Activated CD8-positive, alpha-beta T cell treated with anti-CD3 and anti-CD28 coated beads for 36 hours (primary cell): ENCODE measurements at places on chromosomes 12 and 14. TPM values are rescaled to one million over a fixed set of nuclear protein-coding genes. Genes with fewer than 3 reads are reported as not detected.

DNA sequence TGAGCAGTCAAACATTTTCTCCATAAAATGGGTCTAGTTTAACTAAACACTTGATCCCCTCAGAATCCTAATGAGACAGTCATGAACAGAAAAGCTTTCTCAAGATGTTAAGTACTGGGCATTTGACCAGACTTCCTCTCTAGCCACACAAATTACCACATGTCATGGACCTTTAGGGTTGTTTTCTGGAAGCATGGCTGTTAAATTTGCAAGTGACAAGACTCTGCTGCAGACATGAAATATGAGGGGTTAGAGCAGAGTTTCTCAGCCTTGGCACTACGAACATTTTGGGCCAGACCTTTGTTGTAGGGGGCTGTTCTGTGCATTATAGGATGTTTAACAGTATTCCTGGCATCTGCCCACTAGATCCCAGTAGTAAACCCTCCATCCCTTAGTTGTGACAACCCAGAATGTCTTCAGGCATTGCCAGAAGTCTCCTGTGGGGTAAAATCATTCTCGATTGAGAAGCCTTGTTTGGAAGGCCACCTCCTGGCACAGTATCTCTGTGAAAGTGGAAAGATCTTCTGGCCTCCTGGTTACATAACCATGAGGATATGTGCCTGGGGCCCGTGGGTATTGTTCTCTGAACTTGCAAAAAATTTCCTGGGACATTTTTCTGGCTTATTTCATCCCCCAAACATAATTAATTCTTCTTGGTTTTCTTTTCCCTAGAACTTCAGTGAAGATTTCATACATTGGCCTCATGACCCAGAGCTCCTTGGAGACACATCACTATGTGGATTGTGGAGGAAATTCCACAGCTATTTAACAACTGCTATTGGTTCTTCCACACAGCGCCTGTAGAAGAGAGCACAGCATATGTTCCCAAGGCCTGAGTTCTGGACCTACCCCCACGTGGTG lies 4.3 kb downstream of the TMEM106C start:
- no peaks in the 10 kb centered on the region for H3K27me3 ChIP-seq
- H3K27ac ChIP-seq = no peak overlapping the region
- H3K4me1 ChIP-seq = peaks cover 28% of the 10 kb centered on the region
- no peak for DNase-seq

- peaks cover 14% of the 10 kb centered on the region for H3K4me1 ChIP-seq
- H3K27me3 ChIP-seq = peaks cover 19% of the 10 kb centered on the region
- no peak overlapping the region for H3K4me3 ChIP-seq
- no peak overlapping the region for H3K27ac ChIP-seq
- no peaks in the 10 kb centered on the region for H3K36me3 ChIP-seq
Measured at GRCh38 chr12:131218923-131219669, 265.4 kb downstream of the ADGRD1 start.

DNA sequence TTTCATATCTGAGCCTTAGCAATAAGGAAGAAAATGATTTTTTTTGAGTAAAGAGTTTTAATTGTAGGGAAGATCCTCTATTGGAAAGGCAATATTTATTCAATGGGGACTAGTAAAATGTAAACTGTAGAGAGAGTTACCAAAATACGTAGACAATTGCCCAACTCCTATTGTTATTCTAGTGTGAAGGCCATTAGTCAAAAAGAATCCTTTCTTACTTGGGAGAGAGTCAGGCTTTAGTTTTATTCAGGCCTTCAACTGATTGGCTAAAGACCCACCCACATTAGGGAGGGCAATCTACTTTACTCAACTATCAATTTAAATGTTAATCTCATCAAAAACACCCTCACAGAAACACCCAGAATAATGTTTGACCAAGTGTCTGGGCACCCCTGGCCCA lies 485.8 kb upstream of the ATXN7L3B start:
- H3K36me3 ChIP-seq = no peaks in the 10 kb centered on the region
- no peaks in the 10 kb centered on the region for H3K27me3 ChIP-seq
- H3K4me1 ChIP-seq = no peaks in the 10 kb centered on the region
- no peak overlapping the region for H3K27ac ChIP-seq

- H3K27ac ChIP-seq = peak overlapping the region; percentile 22
- H3K4me1 ChIP-seq = peaks cover 62% of the 10 kb centered on the region
- H3K4me3 ChIP-seq = no peak overlapping the region
- H3K27me3 ChIP-seq = no peaks in the 10 kb centered on the region
- peak; percentile 80 for DNase-seq
Measured at GRCh38 chr14:92613008-92613658, 99.6 kb downstream of the RIN3 start.

GRCh38 chr14:100726550-100727085 lies at the start of gene DLK1:
Gene DLK1 (plus strand): TSS chr14:100726892. CDS start chr14:100727069, 177 bp downstream.
- peak; percentile 6 for DNase-seq
- H3K4me1 ChIP-seq = no peaks in the 10 kb centered on the region
- no peak within 1 kb of the TSS for H3K27ac ChIP-seq
- no peak within 1 kb of the TSS for H3K4me3 ChIP-seq
- peaks cover 29% of the 10 kb centered on the region for H3K27me3 ChIP-seq

- H3K27ac ChIP-seq = no peak overlapping the region
- no peaks in the 10 kb centered on the region for H3K36me3 ChIP-seq
- H3K4me1 ChIP-seq = peaks cover 4% of the 10 kb centered on the region
- no peak for DNase-seq
- H3K4me3 ChIP-seq = no peak overlapping the region
Measured at GRCh38 chr12:89538897-89539296, 13.1 kb upstream of the POC1B start.

DNA sequence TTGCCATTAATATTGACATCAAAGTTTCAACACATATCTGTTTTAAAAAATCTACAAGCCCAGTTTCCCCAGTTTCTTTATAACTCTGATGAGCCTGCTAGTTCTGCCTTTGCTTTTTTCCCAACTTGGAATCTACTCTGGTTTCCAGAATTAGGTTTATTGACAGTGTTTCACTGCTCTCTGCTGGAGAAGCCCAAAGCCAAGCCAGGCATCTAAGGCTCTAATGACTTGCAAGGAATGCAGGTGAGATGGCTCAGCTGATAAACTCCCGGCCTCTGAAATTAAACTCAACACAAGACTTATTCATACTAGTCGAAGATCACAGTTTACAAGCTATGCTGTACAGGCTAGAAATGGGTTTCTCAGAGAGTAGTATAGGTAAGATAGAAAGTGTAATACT lies 54.3 kb downstream of the HMGA2 start:
- H3K4me3 ChIP-seq = no peak overlapping the region
- H3K27me3 ChIP-seq = peaks cover 31% of the 10 kb centered on the region
- H3K4me1 ChIP-seq = no peaks in the 10 kb centered on the region

DNA sequence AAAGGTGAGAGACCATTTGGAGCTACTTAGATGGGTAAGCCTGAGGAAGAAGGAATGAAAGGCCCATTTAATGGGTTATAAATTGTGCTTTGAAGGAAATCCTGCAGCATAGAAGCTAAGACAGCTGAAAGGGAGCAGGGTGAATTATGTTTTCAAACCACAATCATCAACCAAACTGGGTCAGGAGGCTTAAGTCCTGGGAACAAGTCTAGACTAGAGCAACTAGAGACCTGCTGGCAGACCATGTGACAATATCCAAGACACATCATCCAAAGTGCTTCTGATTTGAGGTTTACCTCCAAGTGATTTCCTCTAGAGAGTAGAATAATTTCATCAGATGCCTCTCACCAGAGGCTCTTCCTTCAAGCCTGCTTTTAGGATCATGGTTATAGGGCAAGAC lies 53.7 kb downstream of the MAP3K9 start:
- no peaks in the 10 kb centered on the region for H3K4me1 ChIP-seq
- H3K27me3 ChIP-seq = no peaks in the 10 kb centered on the region
- H3K27ac ChIP-seq = no peak overlapping the region

- DNase-seq = no peak
- H3K27me3 ChIP-seq = no peaks in the 10 kb centered on the region
- no peaks in the 10 kb centered on the region for H3K36me3 ChIP-seq
- no peak overlapping the region for H3K27ac ChIP-seq
- no peaks in the 10 kb centered on the region for H3K4me1 ChIP-seq
- H3K4me3 ChIP-seq = no peak overlapping the region
Measured at GRCh38 chr14:86766469-86766868, 1226.5 kb downstream of the GALC start.

DNA sequence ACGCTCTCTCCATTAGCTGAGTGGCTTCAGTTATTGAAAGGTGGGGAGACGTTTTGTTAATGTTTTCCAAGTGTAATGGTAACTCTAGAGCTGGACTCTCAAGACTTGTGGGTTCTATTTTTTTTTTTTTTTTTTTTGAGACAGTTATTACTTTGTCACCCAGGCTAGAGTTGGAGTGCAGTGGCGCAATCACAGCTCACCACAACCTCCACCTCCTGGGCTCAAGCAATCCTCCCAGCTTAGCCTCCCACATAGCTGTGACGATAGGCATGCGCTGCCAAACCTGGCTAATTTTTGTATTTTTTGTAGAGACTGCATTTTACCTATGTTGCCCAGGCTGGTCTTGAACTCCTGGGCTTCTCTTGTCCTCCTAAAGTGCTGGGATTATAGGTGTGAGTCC lies 26.2 kb downstream of the ATF1 start:
- H3K27me3 ChIP-seq = no peaks in the 10 kb centered on the region
- H3K4me3 ChIP-seq = no peak overlapping the region
- H3K27ac ChIP-seq = no peak overlapping the region
- H3K4me1 ChIP-seq = peaks cover 19% of the 10 kb centered on the region
- H3K36me3 ChIP-seq = peaks cover 31% of the 10 kb centered on the region

DNA sequence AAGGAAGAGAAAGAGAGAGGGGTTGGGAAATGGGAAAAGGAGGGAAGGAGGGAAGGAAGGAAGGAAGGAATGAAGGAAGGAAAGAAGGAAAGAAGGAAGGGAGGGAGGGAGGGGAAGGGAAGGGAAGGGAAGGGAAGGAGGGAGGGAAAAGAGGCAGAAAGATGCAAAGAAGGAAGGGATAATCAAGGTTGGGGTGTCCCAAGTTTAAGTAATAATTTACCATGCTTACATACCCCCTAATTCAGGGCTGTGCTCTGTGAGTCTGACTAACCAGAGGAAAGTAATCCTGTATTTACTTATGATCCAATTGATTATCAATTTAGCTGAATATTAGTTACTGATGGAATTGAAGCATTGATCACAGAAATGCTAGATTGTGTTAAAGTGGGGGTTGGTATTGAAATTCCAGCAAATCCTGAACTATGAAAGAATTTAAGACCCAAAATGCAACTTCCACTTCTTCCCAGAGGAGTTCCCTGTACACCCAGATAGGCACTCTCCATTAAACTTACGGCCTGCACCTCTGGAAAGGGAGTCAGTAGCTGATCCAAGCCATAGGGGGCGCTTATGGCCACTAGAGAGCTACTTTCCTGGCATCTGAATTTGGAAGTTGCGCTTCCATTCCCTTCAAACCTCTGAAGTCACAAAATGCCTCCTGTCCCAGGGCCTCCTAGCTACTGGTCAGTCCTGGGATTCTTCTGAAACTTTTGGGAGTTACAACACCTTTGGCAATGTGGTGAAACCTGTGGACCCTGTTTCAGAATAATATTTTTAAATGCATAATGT lies 162.7 kb upstream of the PWP1 start:
- H3K4me1 ChIP-seq = peaks cover 21% of the 10 kb centered on the region
- H3K27me3 ChIP-seq = no peaks in the 10 kb centered on the region
- peaks cover 29% of the 10 kb centered on the region for H3K36me3 ChIP-seq

GRCh38 chr14:30996892-30997659 lies 28.4 kb upstream of the AP4S1 start:
- H3K27ac ChIP-seq = no peak overlapping the region
- no peak overlapping the region for H3K4me3 ChIP-seq
- peaks cover 31% of the 10 kb centered on the region for H3K36me3 ChIP-seq
- H3K27me3 ChIP-seq = no peaks in the 10 kb centered on the region
- peaks cover 40% of the 10 kb centered on the region for H3K4me1 ChIP-seq

- H3K36me3 ChIP-seq = no peaks in the 10 kb centered on the region
- H3K27ac ChIP-seq = no peak overlapping the region
- no peak overlapping the region for H3K4me3 ChIP-seq
- no peaks in the 10 kb centered on the region for H3K27me3 ChIP-seq
Measured at GRCh38 chr12:28767836-28768348, 381.2 kb upstream of the FAR2 start.

- H3K4me3 ChIP-seq = no peak overlapping the region
- H3K36me3 ChIP-seq = no peaks in the 10 kb centered on the region
- peaks cover 3% of the 10 kb centered on the region for H3K4me1 ChIP-seq
Measured at GRCh38 chr14:94376976-94377865, 11.2 kb downstream of the SERPINA1 start.

GRCh38 chr14:58782011-58782410 lies 144.2 kb downstream of the DACT1 start:
- no peak for DNase-seq
- no peak overlapping the region for H3K4me3 ChIP-seq
- no peaks in the 10 kb centered on the region for H3K36me3 ChIP-seq
- H3K27me3 ChIP-seq = no peaks in the 10 kb centered on the region
- no peak overlapping the region for H3K27ac ChIP-seq

- H3K27ac ChIP-seq = no peak overlapping the region
- no peaks in the 10 kb centered on the region for H3K27me3 ChIP-seq
- no peak for DNase-seq
- H3K4me1 ChIP-seq = no peaks in the 10 kb centered on the region
Measured at GRCh38 chr12:90683871-90684270, 271.1 kb downstream of the CCER1 start.

- no peak overlapping the region for H3K27ac ChIP-seq
- no peaks in the 10 kb centered on the region for H3K27me3 ChIP-seq
- H3K4me3 ChIP-seq = no peak overlapping the region
- no peak for DNase-seq
Measured at GRCh38 chr12:62694116-62694515, 227.5 kb downstream of the MON2 start.

- no peaks in the 10 kb centered on the region for H3K36me3 ChIP-seq
- H3K27ac ChIP-seq = no peak overlapping the region
- no peak overlapping the region for H3K4me3 ChIP-seq
- H3K27me3 ChIP-seq = no peaks in the 10 kb centered on the region
Measured at GRCh38 chr12:93144109-93144508, 215.0 kb upstream of the EEA1 start.

DNA sequence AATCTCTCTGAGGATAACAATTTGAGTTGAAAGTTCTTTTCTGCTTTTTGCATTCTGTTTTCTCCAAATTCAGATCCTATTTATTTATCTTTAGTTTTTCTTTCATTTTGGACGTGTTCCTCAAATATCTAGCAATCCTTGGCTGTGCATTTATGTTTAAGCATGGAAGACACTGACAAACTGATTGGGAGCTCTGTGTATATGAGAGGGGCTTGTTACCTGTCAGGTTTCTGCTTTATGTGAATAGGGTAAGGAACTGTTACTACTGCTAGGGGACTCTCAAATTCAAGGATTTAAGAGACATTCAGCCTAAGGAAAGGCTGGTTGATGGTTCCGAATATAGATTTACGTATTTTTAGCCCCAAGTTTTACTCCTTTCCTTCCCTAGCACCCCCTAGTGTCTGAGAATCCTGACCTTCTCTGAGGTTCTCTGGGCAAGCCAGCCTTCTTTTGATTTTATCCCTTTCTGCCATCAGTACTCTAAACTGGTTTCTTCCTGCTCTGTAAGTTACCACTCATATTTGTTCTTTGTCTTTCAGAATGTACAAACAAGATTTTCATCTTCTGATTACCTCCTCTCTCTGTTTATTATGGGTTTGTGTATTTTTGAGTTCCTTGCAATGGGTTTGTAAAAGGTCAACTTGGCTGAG lies 30.5 kb downstream of the YLPM1 start:
- H3K27me3 ChIP-seq = no peaks in the 10 kb centered on the region
- DNase-seq = peak; percentile 13
- peak overlapping the region; percentile 84 for H3K27ac ChIP-seq
- peak overlapping the region; percentile 63 for H3K4me3 ChIP-seq
- peaks cover 40% of the 10 kb centered on the region for H3K36me3 ChIP-seq

The ARHGEF25 gene
- 1.1 TPM for total RNA-seq

The KRT75 gene
- total RNA-seq = not detected

The CATSPERB gene
- 0.60 TPM for total RNA-seq

The EIF2S3B gene
- 3.8 TPM for total RNA-seq

The FBXW8 gene
- total RNA-seq = 7.0 TPM

The CAPZA3 gene
- not detected for total RNA-seq

The LRFN5 gene
- not detected for total RNA-seq

The VWF gene
- 0.13 TPM for total RNA-seq

The CCDC38 gene
- 0.34 TPM for total RNA-seq

The RNF212B gene
- not detected for total RNA-seq

The PABPN1 gene
- total RNA-seq = 258 TPM

The FICD gene
- total RNA-seq = 3.4 TPM

The ZCRB1 gene
- total RNA-seq = 77.0 TPM

The PLEKHD1 gene
- not detected for total RNA-seq
